ENCODE measurements at places on chromosomes 3 and 15.
A peak's percentile ranks its signal among the peaks of the same experiment; 100 is the strongest.

GRCh38 chr3:149180057-149180573 is 41.5 kb downstream of the CP start:
- no peak for DNase-seq

DNA sequence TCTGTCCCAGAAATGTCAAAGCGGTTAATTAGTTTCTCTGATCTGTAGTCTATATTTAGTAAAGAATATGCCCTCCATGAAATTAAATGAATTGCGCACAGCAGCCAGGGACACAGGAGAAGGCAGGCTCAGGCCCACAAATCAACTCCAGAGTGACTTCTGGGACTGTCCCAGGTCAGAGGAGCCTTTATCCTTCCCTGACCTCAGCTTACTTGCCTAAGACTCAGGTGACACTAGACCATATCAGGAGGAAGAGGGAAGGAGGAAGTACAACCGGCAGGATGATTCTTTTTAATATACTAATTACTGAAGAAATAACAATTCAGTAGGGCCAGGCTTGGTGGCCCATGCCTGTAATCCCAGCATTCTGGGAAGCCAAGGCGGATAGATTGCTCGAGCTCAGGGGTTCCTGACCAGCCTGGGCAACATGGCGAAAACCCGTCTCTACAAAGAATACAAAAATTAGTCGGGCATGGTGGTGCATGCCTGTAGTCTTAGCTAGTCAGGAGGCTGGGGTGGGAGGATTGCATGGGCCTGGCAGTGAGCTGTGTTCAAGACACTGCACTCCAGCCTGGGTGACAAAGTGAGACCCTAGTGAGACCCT is 1.8 kb upstream of the GPR15 start:
- no peak for DNase-seq

GRCh38 chr15:40290918-40291574 is 8.2 kb upstream of the ANKRD63 start:
- DNase-seq: peak; percentile 56

DNA sequence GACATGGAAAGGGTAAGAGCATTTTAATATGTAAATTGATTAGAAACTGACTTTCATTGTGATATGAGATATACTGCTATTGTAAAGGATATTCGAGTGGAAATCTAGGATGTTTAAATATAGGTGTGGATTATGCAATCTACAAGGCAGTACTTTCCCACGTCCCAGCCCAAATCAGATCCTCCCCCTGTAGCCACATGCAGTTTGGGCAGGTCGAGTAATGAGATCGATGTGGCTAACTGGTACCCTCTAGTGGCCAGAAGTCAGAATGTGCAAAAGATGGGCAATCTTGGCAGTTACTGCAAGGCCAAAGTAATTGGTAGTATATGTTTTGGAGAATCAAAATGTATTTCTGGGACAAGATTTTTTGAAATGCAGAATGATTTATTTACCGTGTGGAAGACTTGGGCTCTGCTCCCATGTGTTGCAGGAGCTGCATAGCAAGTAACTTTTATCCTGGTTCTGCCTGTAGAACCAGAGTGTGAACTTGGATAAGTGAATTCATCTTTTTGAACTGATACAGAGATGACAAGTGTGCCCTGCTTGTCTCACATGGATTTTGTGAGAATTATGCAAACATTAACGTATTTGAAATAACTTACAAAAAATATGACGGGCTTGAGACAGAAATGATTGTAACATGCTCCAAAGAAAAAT is 94.5 kb upstream of the ADAMTSL3 start:
- no peak for DNase-seq

DNA sequence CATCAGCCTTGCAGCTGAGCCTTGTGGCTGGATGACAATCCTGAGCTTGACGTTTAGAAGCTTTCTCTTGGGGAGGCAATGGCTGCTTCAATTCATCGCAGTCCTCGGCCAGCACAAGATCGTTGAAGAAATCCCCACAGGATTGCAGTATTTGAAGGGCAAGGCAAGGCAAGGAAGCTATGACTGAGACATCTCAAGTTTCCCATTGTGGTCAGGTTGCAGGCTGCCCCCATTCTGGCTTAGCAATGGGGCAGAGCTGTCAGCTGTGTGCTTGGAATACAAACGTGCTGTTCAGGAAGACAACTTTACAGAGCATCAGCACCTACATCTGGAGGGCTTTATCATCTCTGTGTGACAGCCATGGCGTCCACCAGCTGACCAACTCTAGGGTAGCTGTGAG is 275.9 kb upstream of the TBL1XR1 start:
- DNase-seq: no peak

DNA sequence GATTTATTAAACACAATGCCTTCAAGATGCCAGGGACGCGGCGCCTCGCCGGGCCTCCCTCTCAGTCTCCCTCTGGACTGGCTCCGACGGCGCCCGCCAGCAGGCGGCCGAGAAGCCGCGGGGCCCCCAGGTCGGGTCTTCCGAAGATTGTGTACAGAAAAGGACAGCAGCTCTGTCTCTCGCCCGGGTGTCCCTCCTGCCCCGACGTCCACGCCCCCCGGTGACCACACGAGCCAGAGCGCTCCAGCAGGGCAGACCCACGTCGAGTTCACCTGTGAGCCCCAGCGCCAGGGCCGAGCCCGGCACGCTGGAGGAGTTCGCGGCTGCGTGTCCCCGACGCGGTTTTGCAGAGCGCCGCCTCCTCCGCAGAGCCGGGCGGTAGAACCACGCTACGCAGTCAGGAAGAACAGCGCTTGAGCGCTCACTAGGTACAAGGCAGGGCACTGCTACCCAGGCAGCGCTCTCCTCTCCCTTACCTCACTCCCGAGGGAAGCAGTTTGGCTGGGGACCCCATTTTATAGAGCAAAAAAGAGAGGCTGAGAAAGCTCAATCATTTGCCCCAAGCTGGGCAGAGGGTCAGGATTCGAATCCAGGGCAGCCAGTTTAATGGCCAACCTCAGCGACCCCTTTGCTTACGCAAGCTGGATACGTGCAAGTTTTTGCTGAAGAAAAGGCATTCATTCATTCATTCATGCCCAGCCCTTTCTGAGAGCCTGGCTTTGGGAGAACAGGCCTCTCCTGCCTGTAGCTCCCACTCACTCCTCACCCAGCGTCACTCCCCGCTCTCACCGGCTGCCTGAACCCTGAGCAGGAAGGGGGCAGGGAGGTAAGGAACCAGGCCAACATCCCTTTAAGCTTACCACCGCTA is 3.0 kb upstream of the TLE3 start:
- DNase-seq: peak; percentile 78

DNA sequence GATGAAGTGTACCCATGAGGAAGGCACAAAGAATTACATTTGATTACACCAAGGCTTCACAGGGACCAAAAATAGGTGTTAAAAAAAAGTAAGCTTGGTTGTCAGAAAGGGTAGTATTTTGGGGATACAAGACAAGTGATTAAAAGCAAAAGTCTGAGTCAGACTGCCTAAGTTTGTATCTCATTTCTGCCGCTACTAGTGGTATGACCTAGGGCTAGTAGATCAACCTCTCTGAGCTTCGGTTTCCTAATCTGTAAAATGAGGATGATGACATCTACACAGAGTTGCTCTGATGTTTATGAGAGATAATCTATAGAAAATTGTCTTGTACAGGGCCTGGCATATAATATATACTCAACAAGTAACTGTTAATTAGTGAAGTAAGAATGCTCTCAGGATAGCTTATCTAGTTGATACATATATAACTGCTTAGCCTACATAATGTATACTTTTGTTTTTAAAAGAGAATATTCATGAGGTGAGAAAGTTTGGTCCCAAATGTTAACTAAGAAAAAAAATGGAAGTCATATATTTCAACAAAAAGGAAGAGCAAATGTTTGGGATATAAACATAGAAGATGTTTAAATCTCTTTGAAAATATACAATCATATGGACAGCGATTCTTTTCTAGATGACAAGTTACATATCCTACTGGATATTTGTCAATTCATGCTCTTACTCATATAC is 163.0 kb upstream of the SLC2A2 start:
- no peak for DNase-seq

DNA sequence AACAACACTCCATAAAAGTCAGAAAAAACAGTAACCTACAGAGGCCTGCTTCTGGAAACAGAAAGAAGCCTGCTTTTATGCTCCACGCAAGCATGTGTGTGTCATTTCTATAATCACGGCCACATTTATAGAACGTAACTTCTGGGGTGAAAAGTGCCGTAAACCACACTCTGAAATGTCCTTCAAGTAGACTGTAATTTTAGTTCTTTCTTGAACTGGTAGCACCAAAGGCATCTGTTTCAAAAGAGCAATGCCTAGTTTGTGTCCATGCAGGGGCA is 19.5 kb upstream of the CMTM7 start:
- no peak for DNase-seq

- DNase-seq: no peak
Observed at GRCh38 chr3:197085137-197085536, 55.5 kb upstream of the MELTF start.

GRCh38 chr3:193869221-193870201 is 266.4 kb upstream of the HES1 start:
- no peak for DNase-seq

GRCh38 chr15:78067328-78068228 is 9.9 kb downstream of the TBC1D2B start:
- no peak for DNase-seq

GRCh38 chr15:29050870-29051269 is 165.1 kb downstream of the APBA2 start:
- DNase-seq: no peak

- DNase-seq: no peak
Observed at GRCh38 chr3:13042715-13043271, 30.4 kb downstream of the IQSEC1 start.

- DNase-seq: no peak
Observed at GRCh38 chr15:42493679-42494078, 1.8 kb upstream of the SNAP23 start.

GRCh38 chr3:126982471-126983175 is at the start of gene PLXNA1:
Gene PLXNA1, plus strand, starts transcription at chr3:126983115. Its CDS starts 5,479 bp downstream, at chr3:126988594.
- peak; percentile 81 for DNase-seq

- no peak for DNase-seq
Observed at GRCh38 chr3:141128126-141128777, 77.1 kb downstream of the SPSB4 start.

GRCh38 chr3:53159156-53160060 is 1.6 kb upstream of the PRKCD start:
- DNase-seq: no peak

DNA sequence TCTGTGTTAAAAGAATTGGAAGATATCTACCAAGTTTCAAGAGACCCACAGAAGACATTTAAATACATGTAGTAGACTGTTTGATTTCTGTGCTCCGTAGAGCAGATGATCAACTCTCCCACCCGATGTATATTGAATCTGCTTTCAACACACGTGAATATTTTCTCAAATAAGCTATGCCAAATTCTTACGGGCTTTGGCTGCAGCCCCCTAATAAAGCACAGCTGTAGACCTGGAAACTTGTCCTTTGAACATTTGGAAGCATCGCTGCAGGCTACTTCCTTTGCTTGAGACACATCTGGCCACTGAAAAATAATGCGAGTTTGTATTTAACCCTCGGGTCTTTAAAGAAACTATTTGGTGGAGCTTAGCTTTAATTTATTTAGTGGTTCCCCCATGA is 98.3 kb upstream of the SELENOK start:
- no peak for DNase-seq

GRCh38 chr15:71109130-71109529 is 6.1 kb upstream of the THSD4 start:
- DNase-seq: no peak

DNA sequence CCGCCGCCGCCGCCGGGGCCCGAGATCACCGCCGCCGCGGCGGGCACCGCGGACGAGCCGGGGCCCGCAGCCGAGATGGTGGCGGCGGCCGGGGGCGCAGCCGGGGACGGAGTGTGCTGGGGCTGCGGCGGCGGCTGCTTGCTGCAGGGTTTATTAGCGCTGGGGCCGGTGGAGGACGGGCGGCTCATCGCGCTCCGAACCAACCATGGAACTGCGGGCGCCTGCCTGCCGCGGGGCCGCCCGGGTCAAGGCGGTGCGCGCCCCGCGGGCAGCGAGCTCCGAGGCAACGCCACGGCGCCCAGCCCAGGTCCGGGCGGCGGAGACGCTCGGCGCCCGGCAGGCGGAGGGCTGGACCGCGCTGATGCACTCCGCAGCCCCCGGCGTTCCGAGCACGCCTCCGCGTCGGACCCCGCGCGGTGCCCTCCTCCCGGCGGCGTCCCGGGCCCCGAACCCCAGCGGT is 277 bp downstream of the SIAH2 start:
- DNase-seq: no peak

GRCh38 chr15:26661107-26661506 is 111.8 kb downstream of the GABRB3 start:
- DNase-seq: no peak

GRCh38 chr3:141955175-141955574 is 78.7 kb downstream of the ATP1B3 start:
- no peak for DNase-seq

- no peak for DNase-seq
Observed at GRCh38 chr3:104190681-104191080, 1176.0 kb upstream of the ALCAM start.

GRCh38 chr15:97501291-97501690 is 459.2 kb upstream of the ARRDC4 start:
- no peak for DNase-seq

- no peak for DNase-seq
Observed at GRCh38 chr3:182585532-182586150, 207.7 kb upstream of the ATP11B start.

DNA sequence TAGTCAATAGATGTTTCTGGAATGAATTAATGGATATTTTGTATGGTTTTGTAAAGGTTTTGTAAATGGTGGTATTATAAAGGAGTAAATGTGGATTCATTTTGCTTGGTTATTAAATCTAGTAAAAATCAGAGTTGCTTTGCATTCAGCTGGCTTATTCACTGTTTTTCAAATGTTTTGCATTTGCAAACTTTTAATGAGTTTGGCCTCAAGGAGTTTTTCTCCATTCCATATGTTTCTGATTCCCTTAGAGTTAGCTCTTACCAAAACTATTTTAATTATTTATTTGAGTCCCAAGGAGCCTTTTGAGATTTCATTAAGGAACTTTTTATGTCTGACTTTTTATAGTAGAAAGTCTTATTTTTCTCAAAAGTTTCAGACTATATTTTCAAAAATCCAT is 992.2 kb downstream of the DIPK2A start:
- DNase-seq: no peak

DNA sequence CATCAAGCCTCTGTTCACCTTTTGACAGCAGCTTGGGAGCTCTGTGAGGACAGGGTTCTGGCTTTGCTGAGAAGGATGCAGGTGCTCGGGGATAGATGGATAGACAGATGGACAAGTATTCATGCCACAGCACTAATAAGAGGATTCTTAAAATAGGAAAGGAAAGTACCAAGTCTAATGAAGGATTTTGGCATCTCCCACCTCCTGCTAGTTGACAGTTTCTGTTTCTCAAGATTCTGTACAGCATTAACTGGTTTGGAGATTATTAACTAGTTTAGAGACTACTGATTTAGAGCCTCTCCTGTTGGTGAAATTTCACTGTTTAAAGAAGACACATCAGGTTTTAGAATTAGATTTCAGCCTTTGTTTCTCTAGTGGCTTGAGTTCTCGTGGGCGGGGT is 152.3 kb downstream of the CACNA1D start:
- no peak for DNase-seq

DNA sequence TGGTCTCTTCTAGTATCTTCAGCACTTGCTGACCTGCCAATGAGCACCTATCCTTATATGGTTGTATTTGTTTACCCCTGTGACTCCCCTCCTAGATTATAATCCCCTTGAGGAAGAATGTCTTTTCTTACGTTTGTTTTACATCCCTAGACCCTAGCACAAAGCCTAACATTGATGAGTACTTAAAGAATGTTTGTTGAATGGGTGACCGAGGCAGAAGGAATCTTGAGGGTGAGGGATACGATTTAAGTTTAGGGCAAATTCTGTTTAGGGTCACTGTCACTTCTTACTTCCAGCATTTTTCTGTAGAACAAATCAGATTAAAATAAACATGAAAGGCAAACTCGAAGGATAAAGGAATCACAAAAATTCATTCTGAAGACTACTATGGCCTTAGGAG is 80.9 kb upstream of the FAM98B start:
- DNase-seq: no peak

GRCh38 chr3:37559461-37559860 is 302.2 kb upstream of the CTDSPL start:
- no peak for DNase-seq
